Sigmoid colon (tissue), 7 donors: ENCODE measurements at places on chromosomes 16 and 17. TPM values are rescaled to one million over a fixed set of nuclear protein-coding genes. Genes with fewer than 3 reads are reported as not detected.

DNA sequence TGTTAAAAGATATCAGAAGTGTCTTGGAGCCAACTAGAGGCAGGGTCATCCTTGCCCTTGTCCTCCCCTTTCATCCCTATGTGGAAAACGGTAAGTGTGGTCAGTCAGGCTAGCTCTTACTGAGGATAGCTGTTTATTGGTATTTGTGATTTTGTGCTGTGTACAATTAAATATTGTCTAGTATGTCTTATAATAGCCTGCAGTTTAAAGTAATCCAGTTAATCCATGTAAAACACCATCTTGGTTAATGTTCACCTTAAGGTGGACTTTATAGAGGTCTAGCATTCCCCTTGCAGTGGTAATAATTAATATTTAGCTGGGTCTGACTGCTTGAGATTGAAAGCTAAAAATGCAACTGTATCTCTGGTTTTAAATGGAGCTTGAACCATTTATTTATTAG is 25.6 kb downstream of the METTL9 start:
- H3K27me3 ChIP-seq: no peaks in the 10 kb centered on the region
- peaks cover 12% of the 10 kb centered on the region for H3K4me1 ChIP-seq

DNA sequence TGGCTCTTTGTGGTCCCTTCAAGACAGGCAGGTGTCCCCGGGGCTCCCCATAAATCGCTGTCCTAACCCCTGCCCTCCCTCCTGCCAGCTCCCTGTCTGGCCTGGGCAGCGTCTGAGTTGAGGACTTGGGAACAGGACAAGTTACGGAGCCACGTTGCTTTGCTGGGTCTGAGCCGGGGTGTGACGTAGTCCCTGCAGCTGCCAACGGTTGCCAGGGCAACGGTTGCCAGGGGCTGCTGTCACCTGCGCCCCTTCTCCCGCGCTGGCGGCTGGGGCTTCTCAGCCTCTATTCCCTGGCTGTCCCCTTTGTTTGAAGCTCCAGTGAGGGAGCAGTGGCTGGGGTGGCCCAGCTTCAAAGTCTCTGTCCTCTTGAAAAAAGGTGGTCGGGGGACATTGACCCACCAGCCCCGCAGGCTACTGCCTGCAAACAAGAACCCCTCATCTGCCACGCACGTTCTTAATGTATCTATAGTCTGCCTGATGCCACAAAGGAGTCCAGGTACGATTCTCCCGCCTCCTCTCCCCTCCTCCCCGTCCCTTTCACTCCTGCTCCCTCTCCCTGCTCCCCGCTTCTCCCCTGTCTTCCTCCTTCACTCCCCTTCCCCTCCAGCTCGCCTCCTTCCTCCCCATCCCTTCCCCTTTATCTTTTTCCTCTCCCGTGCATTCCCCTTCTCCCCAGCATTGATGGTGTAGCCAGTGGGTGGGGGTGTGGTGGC is 10.9 kb downstream of the ADGRG1 start:
- H3K27ac ChIP-seq: no peak overlapping the region
- no peak for DNase-seq
- no peaks in the 10 kb centered on the region for H3K36me3 ChIP-seq
- H3K4me1 ChIP-seq: no peaks in the 10 kb centered on the region
- H3K27me3 ChIP-seq: no peaks in the 10 kb centered on the region
- no peak overlapping the region for H3K4me3 ChIP-seq

DNA sequence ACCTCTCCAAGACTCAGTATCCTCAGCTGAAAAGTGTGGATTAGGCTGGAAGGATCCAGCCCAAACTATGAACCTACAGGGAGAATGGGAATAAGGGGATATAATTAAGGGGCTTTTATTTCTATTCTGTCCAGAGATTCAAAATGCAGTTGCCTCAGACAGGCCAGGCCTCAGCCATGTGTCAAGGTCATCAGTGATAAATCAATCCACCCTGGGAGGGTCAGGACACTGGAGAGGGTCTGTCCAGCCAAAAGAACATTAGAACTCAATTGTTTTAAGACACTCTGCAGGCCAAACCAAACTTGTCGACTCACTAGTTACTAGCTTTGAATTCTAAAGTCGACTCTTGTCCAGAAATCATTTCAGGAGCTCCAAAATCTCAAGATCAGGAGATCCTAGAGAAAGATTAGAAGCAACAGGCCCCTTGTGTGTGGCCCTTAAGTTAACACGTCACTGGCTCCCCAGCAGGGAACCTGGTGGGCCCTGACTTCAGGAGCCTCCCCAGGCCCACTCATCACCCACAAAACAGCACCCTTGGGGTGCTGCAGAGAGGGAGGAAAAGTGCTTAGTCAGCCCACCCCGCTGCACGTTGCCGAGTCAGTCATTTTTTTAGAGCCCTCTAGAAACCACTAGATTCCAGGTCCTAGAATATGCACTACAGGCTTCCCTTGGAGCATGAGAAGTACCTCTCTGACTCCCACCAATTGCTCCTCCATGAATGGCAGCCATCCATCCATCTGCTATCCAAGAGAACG is 156.8 kb downstream of the XYLT1 start:
- H3K27me3 ChIP-seq: no peaks in the 10 kb centered on the region
- H3K4me1 ChIP-seq: no peaks in the 10 kb centered on the region
- H3K4me3 ChIP-seq: no peak overlapping the region
- no peak for DNase-seq
- H3K27ac ChIP-seq: peak overlapping the region; percentile 95

- H3K27me3 ChIP-seq: peaks cover 10% of the 10 kb centered on the region
- H3K4me3 ChIP-seq: no peak overlapping the region
- peaks cover 2% of the 10 kb centered on the region for H3K4me1 ChIP-seq
Measured at GRCh38 chr16:2790631-2791030, 3.3 kb upstream of the PRSS33 start.

The CES3 gene
- 2.5 TPM for total RNA-seq

The GUCY2D gene
- total RNA-seq: not detected

DNA sequence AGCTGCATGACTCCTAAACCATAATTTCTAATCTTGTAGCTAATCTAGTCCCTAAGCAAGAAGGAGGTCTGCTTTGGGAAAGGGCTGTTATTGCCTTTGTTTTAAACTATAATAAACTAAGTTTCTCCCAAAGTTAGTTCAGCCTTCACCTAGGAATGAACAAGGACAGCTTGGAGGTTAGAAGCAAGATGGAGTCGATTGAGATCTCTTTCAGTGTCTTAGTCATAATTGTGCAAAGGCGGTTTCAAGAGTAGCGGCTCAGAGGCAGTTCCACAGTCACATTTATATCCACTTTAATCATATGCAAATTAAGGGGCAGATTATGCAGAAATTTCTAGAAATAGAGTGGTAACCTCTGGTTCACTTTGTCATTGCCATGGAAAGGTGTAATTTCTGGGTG is 17.4 kb downstream of the DRC7 start:
- no peak for DNase-seq
- no peak overlapping the region for H3K27ac ChIP-seq
- no peaks in the 10 kb centered on the region for H3K4me1 ChIP-seq
